M059J (cell line): ENCODE measurements at places on chromosomes 1 and 21.

- no peak for DNase-seq
These were observed 98.7 kb upstream of the C8B start for GRCh38 chr1:57064379-57065140.

- DNase-seq: peak; percentile 25
These were observed 998.0 kb upstream of the B3GALT2 start for GRCh38 chr1:194184425-194184824.

DNA sequence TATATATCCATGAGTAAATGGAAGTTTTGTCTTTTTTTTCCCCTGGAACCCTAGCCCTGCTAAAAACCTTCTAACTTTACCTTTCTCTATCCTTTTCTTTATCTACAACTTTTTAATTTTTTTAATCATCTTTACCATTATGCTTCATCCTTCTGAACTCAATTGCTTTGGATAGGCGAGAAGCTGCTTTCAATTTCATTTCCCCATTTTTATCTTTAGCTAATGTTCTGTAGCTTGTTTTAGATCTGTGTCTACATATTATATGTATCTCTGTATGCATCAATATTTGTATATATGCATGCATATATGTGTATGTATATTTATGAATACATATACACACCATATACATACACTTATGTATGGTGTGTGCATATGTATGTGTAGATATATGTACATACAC is 57.4 kb downstream of the PTPRC start:
- no peak for DNase-seq

- DNase-seq: peak; percentile 44
These were observed 1.1 kb downstream of the SPSB1 start for GRCh38 chr1:9293533-9294404.

GRCh38 chr1:169521226-169521625 is 35.5 kb upstream of the SLC19A2 start:
- no peak for DNase-seq

- no peak for DNase-seq
These were observed 77.7 kb downstream of the GRIK3 start for GRCh38 chr1:36956570-36956969.

- DNase-seq: no peak
These were observed 17.3 kb upstream of the ADARB1 start for GRCh38 chr21:45056917-45057560.

GRCh38 chr1:167083871-167084270 is 6.3 kb downstream of the GPA33 start:
- no peak for DNase-seq

GRCh38 chr1:182739545-182739944 is 50.0 kb upstream of the NPL start:
- no peak for DNase-seq

DNA sequence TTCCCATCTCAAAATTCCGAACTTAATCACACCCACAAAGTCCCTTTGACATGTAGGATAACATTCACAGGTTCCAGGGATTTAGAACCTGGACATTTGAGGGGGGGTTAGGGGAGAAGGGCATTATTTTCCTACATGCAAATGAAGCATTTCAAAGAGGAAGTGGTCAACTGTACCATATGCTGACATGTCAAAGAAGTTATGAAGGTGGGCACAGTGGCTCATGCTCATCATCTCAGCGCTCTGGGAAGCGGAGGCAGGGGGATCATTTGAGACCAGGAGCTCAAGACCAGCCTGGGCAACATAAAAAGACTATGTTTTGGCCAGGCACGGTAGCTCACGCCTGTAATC is 35.7 kb downstream of the PTP4A2 start:
- DNase-seq: no peak

DNA sequence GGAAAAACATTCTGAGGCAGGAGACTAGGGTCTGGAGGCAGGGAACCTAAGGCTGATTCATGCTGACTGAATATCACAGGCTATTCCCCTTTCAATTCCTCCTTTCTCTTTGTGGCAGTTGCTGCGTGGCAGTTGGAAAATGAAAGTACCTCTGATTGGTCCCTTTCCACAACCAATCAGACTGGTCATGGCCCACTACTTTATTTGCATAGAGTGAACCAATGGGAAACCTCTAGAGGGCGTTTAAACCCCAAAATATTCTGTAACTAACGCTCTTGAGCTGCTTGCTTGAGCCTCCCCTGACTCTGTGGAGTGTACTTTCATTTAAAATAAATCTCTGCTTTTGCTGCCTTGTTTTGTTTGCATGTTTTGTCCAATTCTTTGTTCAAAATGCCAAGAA is 27.7 kb upstream of the VN1R5 start:
- DNase-seq: peak; percentile 37

GRCh38 chr1:185351734-185352466 is 34.9 kb upstream of the IVNS1ABP start:
- peak; percentile 11 for DNase-seq

GRCh38 chr1:45205910-45206721 is at the start of gene ZSWIM5:
ZSWIM5 (minus strand) TSS chr1:45206605; CDS start chr1:45206350, 255 bp downstream.
- peak; percentile 56 for DNase-seq

GRCh38 chr1:179195376-179195775 is 34.1 kb downstream of the ABL2 start:
- no peak for DNase-seq

GRCh38 chr1:5740865-5741860 is 251.1 kb downstream of the NPHP4 start:
- DNase-seq: no peak

GRCh38 chr1:174580801-174581200 is 133.0 kb downstream of the GPR52 start:
- no peak for DNase-seq

GRCh38 chr21:27152996-27153395 is 186.1 kb upstream of the ADAMTS5 start:
- DNase-seq: no peak

DNA sequence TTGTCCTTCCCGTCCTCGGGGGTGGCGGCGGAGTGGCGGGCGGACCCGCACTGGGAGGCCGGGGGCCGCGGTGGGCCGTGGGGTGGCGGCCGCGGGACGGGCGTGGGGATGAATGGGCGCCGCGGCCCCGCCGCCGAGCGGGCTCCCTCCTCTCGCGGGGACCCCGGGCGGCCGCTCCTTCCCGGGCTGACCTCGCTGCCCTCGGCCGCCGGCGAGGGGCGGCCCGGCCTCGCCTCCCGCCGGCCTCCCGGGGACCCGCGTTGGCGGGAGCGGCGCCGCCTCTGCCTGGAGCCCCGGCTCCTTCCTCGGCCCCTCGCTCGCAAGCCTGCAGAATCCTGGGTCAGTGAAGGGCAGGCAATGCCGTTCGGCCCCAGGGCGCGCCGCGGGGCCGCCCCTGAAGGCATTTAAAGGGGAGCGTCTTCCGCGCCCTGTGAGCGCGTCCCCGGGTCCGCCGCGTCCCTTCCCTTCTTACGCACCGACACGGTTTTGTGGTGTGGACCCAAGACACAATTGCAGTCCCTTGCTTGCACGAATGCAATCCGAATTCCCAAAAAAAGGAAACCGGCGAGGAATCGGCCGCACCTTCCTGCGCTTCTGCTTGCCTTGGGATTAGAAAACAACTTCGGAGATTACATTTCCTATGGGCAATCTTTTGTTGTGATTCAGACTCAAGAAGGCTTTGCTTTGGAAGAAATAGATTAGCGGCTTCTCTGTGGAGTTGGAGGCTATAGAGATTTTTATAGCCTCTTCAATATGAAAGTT is 776 bp downstream of the ITSN1 start:
- peak; percentile 61 for DNase-seq

GRCh38 chr1:8439015-8439702 is 121.2 kb downstream of the SLC45A1 start:
- DNase-seq: peak; percentile 89

GRCh38 chr1:243264717-243265116 is 8.9 kb downstream of the SDCCAG8 start:
- DNase-seq: peak; percentile 50

DNA sequence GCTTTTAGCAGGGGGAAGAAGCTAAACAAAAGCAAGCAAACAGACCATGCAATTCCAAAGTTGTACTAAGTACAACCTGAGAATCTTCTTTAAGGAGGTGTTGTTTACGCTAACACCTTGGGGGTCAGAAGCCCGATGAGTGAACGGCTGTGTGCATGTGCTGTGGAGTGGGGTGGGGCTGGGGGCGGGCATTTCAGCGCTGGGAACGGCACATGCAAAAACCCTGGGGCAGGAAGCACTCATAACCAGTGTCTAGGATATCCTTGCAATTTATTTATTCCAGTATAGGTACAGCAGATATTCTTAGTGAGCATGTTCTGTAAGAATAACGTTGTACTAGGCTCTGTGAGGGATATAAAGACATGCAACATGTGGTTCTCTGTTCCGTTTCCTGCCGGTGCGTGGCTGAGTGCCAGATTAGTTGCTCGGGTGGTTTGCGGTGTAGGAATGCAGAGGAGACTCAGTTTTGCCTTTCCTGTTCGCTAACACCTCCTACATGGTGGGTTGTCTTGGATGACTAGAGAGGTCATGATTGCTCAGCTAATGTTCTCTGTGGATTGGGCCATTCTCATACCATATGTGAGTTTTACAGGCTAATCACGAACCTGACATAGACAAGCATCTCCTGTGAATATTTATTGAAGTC is 3.7 kb downstream of the FASLG start:
- peak; percentile 82 for DNase-seq
